Mucosa of gallbladder (tissue), 1 donor: ENCODE measurements at places on chromosomes 5 and 9.

- DNase-seq, result no peak
These were observed 133.4 kb upstream of the GAS1 start for GRCh38 chr9:87080512-87081264.

- DNase-seq, result no peak
These were observed 183.4 kb downstream of the TMC1 start for GRCh38 chr9:72704688-72705375.

DNA sequence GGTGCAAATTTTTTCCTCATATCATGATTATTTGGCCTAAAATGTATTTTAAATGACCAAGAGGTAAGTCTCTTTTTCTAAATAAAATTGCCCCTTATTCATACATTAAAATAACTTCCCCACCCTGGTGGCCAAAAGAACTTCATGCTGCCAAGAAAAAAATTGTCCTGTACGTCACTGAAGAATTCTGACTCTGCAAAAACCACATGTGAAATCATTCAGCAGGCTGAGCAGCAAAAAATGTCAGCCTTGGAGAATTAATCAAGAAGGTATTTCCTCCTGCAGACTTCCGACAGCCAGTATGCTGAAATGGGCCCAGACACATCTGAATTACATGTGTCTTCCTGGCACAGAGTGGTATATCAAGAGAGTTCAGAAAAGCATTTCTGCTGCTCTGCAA lies 94.6 kb upstream of the HMHB1 start:
- no peak for DNase-seq

DNA sequence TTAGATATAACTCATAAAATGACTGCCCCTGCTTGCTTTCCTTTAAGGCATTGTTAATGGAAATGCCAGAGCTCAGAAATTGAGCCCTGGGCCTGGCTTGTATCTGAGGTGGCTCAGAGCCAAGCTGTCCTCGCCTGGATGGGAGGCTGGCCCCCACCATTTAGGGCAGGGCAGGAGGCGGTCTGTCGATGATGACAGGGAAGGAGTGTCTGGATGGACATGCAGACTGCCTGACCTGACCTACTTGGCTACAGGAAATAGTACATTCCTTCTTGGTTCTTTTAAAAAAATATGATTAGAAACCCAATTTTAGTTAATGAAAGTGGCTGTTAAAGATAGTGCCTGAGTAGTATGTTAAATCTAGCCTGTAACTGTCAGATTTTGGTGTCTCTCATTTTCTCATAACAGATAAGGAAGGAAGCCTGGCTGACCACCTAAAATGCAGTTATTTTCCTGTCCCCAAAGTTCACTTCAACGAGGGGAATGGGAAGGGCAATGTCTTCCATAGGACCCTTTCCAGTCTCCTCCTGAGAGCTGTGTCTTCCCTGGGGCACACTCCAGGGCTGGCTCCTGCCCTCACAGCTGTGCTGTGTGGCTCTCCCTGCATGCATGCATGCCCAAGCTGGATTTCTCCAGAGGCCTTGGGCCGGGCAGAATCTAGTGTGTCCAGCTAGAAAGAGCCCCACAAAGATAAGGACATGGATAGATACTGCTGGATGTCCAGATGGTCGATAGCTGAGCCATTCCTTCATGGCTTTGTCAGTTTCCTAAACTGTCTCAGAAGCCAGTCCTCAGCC lies 42.3 kb downstream of the MACROH2A1 start:
- DNase-seq, result peak; percentile 86

DNA sequence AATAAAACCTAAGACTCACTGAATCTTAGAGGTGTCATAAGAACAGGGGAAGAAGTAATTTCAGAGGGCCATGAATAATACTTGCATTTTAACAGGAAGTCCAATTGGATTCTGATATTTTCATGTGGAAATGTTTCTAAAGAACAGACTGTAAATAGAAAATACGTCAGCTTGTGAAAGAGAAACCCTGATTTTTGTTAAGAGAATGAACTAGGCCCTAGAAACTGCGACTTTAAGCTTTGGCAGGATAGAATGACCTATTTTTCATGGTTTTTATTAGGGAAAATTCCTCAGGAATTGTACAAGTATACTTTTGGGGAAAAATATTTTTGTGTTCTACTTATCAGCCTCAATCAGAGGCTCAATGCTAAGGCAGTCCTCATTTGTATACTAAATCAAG lies 215.5 kb upstream of the ACTBL2 start:
- DNase-seq, result no peak

DNA sequence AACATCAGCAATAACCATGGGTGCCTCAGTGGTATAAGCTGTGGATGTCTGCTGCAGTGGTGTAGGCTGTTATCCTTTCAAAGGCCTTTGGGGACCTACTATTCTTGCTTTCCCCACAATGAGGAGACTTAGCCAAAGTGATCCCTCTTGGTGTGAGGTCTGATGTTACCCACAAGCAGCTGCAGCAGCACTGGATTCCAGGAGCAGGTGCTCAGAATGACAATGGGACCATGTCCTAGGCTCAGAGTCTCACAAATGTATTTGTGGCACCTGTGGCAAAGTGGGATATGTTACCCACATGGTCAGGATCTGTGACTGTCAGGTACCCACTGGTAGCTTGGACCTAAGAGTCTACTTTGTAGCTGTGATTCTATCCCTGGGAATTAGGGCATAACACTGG lies 70.4 kb downstream of the RNF130 start:
- no peak for DNase-seq

DNA sequence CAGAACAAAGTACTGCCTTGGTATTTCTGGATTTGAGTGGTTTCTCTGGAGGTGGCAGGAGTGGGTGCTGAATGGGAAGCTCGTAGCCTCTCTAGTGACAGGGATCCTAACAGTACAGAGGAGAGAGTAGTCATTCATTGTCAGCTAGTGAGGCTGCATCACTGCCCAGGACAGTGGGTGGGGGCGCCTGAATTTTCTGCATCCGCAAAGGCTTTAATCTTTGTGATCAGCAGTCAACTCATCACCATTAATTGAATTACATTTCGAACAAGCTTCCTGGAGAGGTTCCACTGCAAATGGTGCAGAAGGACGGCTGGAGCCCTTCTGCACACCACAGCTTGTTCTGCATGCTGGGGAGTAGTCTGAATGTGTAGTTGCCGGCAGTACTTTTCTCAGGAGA lies 77.5 kb downstream of the HSPA4 start:
- DNase-seq, result no peak

DNA sequence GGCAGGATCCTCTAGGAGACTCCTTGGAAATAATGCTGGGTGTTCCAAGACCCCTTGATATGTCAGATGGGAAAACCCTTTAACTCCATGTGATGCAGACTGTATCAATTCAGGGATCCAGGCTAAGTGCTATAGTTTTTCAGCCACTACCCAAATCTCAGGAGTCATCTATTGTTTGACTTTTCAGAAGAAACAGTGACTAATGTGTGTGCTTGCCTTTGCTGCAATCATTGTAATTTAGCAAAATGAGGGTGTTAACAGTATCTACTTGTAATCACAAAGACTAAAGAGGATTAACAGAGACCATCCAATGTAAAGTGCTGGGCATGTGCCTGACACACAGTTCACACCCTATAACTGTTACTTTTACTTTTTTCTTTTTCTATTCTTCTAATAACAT lies 309.6 kb upstream of the RFX3 start:
- no peak for DNase-seq

GRCh38 chr9:107973451-107973850 lies 483.9 kb upstream of the KLF4 start:
- no peak for DNase-seq

DNA sequence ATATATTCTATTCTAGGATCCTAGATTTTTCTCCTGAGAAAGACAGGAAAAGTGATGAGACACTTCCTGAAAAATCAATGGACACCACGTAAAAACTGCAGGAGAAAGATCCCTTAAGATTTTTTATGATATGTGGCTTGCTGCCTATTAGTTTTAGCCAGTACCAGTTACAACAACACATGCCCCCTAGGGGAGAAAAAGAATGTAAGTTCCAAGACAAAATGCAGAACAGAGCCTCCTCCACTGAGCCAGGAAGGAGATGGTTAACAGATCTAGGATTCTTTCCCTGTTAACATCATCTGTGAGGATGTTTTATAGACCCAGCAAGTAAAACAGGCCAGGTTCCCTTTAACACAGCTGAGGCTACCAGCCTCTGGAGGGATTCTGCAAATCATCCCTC lies 574.7 kb downstream of the TLE4 start:
- no peak for DNase-seq

DNA sequence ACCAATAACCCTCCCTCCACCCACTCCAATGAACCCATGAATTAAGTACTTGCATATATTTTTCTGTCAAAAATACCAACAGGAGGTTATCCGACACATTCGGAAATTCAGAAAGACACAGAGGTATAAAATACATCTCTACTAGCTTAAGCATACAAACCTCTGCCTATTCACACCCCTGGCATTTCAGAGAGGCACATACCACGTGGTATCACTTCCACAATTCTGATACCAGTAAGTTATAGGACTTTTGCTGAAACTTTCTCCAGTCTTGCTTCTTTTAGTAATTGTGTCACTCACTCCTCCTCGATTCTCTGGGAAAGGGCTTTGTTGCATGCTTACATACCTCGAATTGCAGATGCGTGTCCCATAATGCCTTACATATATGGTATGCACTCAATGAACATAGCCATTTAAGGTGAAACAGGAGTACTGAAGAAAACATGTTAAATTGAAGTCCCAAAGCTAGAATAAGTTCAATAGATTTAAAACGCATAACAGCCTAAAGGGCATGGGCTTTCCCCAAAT lies 58.1 kb downstream of the TLE1 start:
- DNase-seq, result no peak

DNA sequence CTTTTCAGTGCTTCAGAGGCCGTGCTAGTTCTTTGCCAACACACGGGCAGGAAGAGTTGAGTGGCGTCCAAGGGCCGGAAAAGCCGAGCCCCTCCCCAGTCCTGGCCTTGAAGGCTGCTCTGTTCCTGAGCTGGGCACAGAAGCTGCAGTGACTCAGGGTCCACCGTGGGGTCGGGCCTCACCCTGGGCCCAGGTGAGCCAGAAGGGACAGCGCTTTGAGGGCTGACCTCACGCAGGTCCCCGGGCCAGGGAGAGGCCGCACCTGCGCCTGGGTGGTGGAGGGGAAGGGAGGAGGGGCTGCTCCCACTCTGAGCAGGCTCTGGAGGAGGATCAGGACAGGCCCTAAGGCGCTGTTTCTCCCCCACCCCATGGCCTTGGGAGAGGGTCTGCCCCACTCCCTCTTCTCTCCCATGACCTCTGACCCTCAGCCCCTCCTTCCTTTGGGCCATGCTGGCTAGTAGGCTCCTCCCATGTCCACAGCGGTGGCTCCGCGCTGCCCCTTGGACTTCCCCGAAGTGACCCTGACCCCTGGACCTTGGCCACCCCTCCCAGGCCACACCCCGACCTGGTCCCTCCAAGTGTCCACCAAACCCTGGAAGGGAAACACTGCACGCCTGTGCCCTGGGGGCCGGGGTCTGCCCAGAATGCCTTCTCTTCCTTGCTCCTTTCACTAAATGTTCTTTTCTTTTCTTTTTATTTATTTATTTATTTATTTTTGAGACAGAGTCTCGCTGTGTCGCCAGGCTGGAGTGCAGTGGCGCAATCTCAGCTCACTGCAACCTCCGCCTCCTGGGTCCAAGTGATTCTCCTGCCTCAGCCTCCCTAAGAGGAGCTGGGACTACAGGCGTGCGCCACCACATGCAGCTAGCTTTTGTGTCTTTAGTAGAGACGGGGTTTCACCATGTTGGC lies 19.7 kb upstream of the SLC6A19 start:
- DNase-seq, result peak; percentile 71

DNA sequence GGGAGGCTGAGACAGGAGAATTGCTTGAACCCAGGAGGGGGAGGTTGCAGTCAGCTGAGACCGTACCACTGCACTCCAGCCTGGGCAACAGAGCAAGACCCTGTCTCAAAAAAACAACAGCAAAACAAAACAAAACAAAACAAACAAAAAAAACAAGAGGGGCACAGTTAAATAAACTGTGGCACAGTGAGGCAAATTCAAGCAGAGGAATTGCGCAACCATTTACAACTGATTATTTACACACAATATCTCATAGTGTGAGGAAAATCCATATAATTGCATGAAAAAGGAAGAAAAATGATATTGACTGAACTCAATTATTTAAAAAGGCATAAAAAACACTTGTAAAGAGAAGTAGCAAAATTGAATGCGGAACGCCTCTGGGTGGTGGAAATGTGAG lies 161.5 kb downstream of the CRB2 start:
- no peak for DNase-seq

DNA sequence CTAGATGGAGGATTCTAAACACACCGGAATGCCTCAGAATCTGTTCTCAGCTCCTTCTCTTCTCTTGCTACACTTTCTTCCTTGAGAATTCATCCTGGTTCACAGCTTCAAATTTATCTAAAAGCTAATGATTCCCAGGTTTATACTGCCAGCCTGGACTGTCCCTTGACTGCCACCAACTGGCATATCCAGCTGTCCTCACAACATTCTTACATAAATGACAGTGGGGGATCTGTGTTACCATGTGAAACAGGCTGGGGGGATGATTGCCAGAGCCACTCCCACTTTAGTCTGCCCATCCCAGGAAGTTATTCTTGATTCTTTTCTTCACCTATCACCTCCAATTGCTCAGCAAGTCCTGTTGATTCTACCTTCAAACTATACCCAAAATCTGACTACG lies 27.2 kb upstream of the ZFR start:
- no peak for DNase-seq

- no peak for DNase-seq
These were observed 170.8 kb upstream of the MSX2 start for GRCh38 chr5:174553556-174553955.

DNA sequence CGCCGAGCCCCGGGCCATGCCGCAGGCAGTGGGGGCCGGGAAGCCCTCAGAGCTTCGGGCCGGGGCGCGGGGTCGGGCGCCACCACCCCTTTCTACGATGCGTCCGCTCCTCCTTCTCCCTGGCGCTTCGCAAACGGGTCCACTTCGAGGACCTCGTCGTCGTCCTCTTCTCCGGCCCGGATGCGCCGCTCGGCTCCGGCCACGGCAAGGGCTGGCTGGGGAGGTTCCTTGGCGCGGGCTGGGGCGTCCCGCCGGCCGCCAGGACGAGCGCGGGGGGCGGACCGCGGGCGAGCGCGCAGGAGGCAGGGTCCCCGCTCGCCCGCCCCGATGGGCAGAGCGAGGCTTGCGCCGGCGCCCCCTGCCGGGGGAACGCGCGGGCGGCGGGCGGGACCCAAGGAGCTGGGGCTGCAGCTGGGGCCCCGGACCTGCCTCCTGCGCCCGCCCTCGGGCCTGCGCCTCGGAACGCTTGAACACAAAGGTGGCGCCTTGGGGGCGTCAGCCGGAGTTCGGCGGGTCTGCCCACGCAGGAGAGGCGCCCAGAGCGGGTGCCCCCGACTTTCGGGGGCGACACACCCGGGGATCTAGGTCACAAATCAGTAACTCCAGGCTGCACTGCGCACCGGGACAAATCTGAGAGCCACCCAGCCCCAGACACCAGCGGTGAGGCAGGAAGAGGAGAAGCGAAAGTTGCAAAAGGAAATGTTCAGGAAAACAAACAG lies at the start of gene ROR2:
ROR2 (minus strand) TSS at position 283 of the 719 bp plus-strand sequence.
- DNase-seq, result peak; percentile 63

DNA sequence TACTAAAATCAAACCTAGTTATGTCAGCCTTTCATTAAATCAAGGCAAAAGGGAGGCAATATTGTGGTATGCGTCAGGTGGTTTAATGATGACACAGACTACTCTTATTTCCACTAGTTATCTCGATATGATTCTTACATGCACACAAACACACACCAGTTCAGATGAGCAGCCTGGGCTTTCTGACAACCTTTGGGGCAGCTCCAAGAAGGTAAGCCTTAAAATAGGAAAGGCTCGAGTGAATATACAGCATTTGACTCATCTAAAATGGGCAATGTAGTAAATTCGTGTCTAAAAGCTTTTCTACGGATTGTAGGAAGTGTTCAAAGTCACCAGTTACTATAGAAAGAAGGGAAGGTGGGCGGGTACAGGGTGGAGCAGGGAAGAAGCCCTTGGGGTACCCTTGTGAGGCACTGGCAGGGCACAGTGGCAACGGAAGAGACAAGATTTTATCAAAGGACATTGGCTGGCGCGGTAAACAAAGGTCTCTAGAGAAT lies 1.9 kb downstream of the ANKH start:
- no peak for DNase-seq
